Stimulated activated CD8-positive, alpha-beta memory T cell treated with anti-CD3 and anti-CD28 coated beads, Interleukin-15, amount 100 ng/mL, for 1 hour (primary cell): ENCODE measurements at places on chromosomes 3 and 15.

GRCh38 chr3:42149975-42150374, 58.8 kb downstream of the TRAK1 start:
- no peak for DNase-seq

DNA sequence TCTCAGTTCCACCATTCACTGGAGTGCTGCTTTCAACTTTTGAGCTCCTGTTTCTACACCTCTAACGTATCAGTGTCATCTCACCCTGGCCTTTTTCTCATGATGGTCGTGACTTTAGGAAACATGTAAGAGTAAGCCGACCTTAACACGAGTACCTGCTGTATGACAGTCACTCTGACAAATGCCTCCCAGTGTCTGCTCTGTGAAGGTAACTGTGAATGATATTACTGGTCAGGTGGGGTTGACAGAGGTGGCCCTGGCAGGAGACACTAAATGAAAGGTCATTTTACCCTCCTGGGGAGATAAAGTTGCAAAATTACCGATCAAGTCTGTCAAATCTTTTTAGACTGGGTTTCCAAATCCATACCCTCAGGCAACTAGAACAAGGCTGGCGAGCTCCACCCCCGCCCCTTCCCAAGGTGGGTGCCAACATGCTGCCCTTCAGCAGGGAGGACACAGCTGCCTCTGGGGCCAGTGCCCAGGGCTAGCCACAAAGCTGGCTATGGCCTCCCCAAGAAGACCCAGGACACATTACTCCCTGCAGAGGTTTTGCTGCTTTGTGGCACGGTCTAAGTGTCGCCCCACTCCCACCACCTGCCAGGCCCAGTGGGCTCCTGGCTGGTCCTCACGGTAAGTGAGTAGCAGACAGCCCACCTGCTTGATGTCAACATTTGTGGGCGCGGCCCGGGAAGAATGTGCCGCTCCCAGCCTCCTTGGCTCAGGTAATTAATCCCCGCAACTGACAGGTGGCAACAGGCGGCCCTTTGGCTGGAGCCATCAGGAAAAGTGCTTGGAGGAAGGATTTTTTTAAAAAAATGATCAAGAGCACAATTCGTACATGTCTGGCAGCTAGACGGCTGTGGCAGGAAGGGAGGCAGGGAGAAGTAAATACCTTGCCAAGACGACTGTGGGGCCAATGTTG, 211.8 kb downstream of the TP63 start:
- DNase-seq = no peak

DNA sequence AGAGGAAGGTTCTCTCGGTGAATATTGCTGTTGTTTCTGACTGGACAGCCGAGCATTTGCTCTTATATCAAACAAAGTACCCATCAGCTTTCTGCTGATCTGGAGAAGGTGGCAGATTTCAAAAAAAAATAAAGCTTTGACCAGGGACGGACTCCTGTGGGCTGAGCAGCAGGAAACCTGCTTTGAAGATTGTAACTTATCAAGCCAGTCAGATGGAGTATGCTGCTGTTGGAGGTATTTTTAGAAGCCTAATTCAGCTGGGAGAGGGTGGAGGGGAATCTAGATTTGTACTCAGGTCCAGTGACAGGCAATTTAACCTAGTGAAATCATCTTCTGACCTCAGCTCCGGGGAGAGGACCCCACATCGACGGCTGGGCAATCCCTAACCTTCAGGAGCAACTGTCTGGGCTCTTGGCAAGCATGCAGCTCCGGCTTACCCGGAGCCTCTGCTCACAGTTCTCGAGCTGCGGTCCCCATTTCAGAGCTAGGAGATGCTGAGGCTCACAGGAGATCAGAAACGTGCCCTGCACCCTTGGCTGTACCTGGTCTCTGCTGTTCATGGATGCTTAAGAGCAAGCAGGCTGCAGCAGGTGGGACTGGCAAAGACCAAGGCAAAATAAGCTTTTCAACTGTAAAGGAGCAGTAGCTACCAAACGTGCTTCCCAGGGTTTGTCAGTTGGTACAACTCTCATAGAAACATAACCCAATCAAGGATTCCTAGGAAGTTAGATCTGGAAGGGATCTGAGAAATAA, 89.3 kb upstream of the ST8SIA2 start:
- DNase-seq = no peak

DNA sequence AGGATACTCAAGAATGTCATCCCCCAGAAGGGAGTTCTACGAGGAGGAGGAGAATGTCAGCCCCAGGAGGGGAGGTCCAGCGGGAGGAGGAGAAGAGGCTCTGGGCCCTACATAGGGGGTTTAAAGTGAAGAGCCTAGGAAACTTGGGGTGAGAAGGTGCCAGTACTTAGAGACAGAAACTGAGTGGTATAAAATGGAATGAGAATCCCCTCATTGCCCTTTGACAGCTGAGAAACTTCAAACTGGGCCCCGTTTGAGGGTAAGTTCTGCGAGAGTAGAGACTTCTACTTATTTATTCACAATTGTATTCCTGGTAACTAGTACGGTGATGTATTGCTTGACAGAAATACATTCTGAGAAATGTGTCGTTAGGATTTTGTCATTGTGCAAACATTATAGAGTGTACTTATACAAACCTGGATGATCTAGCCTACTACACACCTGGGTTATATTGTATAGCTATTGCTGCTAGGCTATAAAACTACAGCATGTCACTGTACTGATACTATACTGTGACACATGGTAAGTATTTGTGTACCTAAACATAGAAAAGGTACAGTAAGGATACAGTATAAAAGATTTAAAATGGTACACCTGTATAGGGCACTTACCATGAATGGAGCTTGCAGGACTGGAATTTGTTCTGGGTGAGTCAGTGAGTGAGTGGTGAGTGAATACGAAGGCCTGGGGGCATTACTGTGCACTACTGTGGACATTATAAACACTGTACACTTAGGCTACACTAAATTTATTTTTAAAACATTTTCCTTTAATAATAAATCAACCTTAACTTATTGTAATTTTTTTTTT, 62.0 kb downstream of the TSC22D2 start:
- DNase-seq = no peak

- no peak for DNase-seq
These were observed 179.6 kb downstream of the FEZF2 start for GRCh38 chr3:62193586-62194345.

DNA sequence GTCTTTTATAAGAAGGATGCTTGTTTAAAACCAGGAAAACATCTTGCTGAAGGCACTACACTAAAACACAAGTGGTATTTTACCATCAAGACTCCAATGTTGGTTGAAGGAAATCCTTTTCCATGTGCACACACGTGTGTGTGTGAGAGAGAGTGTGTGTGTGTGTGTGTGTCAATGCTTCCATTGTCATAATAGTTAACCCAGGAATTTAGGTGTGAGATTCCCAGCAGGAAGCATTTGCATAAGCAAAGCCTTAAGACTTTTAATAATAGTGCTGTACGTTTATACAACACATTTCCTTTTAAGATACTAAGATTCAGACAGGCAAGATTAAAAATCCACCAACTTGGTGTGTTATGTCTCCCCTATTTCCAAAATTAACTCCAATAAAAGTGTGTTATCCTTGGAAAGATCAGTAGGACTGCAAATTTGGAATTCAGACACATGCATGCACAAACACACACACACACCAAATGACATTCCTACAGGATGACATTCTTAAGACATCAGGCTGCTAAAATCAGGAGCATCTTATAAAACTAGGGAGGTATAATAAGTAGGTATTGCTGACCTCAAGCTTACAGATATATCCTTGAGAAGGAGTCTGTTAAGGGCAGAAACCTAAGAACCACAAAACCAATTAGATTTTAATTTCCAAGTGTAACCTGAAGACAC, 18.3 kb downstream of the LMCD1 start:
- DNase-seq = no peak

GRCh38 chr3:185024966-185025365, 127.9 kb downstream of the C3orf70 start:
- no peak for DNase-seq

- no peak for DNase-seq
These were observed 103.3 kb upstream of the SLC2A2 start for GRCh38 chr3:171129827-171130226.

DNA sequence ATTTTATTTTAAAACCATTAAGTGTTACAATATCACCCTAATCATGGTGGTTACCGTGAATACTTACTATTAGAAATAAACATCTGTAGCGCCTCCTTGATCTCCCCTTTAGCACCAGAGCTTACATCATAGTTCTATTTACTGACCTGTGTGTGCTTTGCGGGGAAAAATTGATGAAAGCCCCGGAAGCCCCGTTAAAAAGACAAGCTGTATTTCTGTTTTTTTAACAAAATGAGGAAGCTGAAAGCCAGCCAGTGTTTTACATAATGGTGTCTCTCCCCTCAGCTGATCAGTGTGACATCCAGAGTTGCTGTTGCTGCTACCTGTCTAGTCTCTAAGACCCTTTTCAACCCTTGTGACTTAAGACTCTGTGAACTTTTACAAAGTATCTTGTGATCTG, 100.8 kb downstream of the OPA1 start:
- DNase-seq = no peak

- DNase-seq = no peak
These were observed 8.6 kb upstream of the TRH start for GRCh38 chr3:129965937-129966336.

DNA sequence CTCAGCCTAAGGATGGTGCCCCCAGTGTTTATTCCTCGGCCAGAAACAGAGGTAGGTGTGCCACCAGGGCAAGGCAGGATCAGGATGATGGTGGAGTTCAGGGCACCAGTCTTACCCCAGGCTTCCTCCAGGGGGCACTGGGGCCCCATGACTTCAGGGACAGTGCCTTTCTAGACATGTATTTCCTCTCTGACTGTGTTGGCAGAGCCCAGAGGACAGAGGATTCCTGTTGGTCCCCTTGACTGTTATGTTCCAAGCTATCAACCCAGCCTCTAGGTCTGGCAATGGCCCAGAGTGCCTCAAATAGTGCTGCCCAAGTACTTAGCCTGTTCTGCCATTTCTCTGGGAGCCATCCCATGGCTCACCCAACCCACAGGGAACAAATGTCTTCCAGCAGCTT, 2.8 kb downstream of the HEMK1 start:
- peak; percentile 62 for DNase-seq

DNA sequence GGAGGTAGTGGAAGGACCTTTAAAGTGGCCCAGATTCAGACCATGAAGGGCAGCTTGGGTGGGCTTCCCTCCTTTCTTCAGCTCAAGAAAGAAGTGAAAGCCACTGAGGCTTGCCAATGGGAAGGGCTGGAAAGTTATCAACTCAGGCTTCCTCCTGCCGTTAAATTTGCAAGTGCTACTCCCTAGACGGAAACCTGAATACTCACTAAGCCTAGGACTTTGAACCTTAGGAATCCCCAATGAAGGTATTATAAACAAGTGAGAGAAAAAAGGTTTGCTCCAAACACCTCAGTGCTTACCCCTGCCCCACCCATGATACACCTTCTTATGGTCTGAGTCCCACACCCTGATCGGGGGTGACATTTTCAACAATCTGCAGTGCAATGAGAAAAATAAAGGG, 396.4 kb downstream of the SHQ1 start:
- no peak for DNase-seq

DNA sequence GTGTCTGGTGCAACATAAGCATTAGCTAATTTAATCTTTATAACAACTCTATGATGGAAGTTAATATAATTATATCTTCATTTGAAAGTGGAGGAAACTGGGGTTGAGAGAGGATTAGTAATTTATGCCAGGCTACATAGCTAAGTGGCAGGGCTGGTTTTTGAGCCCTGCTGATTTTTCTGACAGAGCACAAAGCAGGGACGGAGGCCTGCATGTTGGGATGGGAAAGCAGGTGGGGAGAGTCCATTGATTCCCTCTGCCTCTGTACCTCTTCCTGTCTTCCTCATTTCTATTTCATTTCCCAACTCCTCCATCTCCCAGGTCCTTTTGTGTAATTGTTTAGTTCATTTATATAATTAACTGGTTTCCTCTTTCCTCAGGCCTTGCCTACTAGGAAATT, 251.6 kb upstream of the ZPLD1 start:
- no peak for DNase-seq

DNA sequence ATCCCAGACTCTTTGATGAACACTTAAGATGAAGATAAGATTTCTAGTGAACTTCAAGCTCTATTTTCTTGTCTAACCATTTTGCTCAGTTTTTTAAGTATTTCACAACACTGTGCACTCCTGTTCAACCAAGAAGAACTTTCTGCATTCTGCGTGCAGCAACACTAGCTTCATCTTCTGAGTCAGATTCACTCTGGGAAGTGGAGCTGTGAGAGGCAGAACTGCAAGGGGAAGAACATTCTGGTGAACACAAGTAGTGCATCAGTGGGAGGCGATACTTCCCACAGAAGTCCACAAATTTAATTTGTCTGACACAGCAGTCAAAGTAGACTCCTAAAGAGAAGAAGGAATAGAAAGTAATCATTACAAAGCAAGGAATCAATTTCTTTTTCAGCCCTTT, 18.1 kb downstream of the LRRC58 start:
- DNase-seq = no peak

DNA sequence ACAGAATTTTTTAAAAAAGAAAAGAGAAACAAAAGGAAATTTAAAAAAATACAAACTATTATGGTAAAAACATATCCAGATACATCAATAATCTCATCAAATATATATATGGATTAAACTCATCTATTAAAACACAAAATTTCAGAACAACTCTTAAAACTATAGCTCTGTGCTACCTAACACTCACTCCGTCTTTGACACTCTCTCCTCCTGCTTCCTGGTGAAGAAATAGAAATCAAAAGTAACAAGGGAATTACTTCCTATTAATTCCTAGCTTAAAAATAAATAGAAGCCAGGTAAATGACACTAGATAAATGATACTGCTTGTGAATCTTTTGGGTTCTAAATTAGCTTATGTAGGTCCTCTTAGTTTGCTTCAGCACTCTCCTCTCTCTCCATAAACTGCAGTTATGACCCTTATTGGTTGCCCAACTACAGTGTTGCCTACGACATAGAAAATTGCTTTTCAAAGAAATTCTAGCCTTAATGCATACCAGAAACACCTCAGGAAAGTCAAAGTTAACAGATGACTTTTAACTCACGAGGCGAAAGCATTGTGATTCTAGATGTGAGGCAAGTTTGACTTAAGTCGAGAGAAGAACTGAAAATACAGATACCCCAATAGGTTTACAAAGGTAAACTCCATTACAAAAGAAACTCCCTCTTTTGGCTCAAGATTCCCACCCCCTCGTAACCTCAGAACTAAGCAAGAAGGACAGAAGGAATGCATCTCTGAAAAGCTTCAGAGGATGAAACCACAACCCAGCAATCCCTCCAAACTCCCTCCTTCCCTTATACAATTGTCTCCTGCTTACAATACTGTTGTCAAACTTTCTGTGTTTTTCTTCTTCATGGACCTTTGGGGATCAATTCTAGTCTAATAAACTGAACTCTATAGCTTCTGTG, 394.7 kb downstream of the FGF12 start:
- DNase-seq = no peak

GRCh38 chr3:58013973-58014649, 5.9 kb downstream of the FLNB start:
- DNase-seq = no peak

GRCh38 chr15:87985451-87985850, 271.1 kb downstream of the NTRK3 start:
- DNase-seq = no peak

DNA sequence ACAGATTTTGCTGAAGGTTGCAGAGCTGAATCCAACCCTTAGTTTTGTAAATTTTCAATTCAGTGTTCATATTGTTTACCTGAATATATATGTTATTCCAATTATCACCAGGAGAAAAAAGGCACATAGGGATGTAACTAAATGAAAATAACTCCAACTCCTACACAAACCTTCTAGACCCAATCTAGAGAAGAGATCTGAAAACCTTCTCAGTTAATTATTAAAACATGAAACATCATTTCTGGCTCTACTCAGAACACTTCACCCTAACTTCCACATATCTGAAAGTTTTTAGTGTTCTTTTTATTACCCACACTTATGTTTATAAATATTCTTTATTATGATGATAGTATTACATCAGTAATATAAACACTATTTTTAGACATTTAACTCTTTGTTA, 76.6 kb downstream of the LRRFIP2 start:
- DNase-seq = no peak

- no peak for DNase-seq
These were observed 116.5 kb downstream of the LPP start for GRCh38 chr3:188270423-188270972.
